ENCODE measurements at places on chromosomes 12 and 14. TPM values are rescaled to one million over a fixed set of nuclear protein-coding genes. Genes with fewer than 3 reads are reported as not detected.

DNA sequence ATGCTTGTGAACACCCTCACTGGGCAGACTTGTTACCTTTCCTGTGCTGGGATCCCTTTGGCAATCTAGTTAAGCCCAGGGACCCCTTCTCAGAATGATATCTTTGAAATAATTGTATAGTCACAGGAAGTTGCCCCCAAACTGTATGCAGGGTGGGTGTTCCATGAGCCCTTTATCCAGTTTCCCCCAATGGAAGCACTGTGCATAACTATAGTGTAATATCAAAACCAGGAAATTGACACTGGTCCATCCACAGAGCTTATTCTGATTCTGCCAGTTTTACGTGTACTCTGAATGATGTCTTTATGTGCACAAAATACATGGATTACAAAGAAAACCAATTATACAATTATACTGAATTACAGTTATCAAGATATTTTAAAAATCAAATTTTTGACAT lies 24.2 kb downstream of the NGB start:
- DNase-seq, result no peak

- no peak for DNase-seq
Observed at GRCh38 chr12:67758119-67758518, 109.6 kb downstream of the DYRK2 start.

DNA sequence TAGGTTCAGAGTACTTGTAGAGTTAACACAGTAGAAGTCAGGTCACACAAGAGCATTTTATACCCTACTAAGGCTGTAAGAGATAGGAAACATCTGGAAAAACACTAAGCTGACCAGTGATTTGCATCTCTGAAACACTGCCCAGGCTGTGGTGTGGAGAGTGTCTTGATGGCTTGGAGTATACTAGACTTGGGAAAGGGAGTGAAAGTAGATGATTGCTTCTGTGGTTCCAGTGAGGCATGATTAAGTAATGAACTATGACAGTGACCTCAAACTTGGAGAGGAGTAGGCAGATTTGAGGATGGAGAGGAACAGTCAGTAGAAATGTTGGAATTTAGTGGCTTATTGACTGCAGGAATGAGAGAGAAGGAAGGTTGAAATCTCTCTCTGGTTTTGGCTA lies 201.2 kb downstream of the FLRT2 start:
- no peak for DNase-seq

DNA sequence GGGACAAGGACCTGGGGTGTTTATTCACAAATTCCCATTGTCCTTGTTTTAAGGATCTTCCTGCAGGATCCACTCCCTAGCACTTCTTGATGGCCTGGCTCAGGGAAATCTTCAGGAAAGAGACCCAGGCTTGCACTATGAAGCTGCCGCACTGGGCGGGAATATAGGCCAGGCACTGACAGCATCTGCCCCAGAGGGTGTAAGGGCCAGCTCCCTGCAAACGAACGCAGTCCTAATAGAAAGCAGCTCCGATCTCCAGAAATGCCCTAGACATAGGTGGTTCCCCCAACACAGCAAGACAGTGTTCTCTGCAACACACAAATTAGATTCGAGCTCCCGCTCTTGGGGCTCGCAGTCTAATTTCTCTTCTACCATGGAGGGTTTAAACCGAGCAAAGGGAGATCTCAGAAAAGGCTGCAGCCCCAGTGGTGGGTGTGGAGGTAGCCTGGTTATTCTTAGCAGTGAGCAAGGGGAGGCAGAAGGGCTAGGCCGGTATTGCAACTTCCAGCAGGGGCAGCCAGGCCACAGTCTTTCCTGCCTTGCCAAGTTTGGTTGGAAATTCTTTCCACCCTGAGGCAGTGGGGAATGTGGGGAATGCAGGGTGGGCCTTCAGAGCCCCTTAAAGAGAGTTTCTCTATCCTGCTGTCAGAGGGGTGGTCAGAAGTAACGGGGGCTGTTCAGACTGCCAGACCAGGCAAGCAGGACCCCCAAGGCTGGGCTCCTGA lies 16.1 kb upstream of the WSCD2 start:
- no peak for DNase-seq

DNA sequence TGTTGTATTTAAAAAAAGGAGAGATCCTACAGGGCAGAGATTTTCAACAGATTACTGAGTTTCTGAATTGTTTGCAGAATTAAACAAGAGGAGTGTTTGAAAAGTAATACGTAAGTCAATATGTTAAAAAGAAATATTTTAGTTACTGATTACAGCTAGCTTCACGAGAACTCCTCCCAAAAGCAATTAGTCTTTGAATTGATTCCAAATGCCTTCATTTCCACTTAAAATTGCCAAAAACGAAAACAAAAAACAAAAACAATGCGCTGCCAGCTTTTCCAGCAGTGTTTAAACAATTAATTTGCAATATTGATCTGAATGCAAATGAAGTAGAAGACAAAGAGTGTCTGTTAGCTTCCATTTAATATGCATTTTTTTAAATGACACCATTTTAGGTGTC lies 310.0 kb downstream of the IPO8 start:
- no peak for DNase-seq

DNA sequence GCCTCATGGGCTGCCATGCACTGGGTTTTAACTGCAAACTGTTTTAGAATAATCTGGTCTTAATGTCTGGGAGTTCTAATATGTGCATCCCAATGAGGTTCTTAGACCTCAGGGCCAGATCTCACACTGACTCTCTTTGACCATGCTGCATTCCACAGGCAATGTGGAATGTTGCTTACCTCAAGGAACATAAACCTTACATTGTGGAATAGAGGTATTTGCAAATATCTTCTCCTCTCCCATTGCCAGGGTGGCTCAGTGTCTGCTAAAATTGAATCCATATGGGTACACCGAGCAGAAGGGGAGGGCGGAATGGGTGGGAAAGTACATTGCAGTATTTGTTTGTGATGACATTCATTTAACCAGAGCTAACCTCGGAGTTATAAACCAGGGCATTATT lies 78.6 kb downstream of the CHST11 start:
- no peak for DNase-seq

GRCh38 chr14:58401587-58401986 lies 5.9 kb downstream of the TOMM20L start:
- no peak for DNase-seq

ZDHHC22 gene
- not detected for total RNA-seq

CDH24 gene
- total RNA-seq, result 0.43 TPM

GRIP1 gene
- not detected for total RNA-seq

GPR132 gene
- total RNA-seq, result 0.74 TPM
